ENCODE measurements at places on chromosomes 5 and 9.
A peak's percentile ranks its signal among the peaks of the same experiment; 100 is the strongest.

- peak; percentile 85 for DNase-seq
Measured at GRCh38 chr9:85522459-85523092, 219.2 kb downstream of the AGTPBP1 start.

DNA sequence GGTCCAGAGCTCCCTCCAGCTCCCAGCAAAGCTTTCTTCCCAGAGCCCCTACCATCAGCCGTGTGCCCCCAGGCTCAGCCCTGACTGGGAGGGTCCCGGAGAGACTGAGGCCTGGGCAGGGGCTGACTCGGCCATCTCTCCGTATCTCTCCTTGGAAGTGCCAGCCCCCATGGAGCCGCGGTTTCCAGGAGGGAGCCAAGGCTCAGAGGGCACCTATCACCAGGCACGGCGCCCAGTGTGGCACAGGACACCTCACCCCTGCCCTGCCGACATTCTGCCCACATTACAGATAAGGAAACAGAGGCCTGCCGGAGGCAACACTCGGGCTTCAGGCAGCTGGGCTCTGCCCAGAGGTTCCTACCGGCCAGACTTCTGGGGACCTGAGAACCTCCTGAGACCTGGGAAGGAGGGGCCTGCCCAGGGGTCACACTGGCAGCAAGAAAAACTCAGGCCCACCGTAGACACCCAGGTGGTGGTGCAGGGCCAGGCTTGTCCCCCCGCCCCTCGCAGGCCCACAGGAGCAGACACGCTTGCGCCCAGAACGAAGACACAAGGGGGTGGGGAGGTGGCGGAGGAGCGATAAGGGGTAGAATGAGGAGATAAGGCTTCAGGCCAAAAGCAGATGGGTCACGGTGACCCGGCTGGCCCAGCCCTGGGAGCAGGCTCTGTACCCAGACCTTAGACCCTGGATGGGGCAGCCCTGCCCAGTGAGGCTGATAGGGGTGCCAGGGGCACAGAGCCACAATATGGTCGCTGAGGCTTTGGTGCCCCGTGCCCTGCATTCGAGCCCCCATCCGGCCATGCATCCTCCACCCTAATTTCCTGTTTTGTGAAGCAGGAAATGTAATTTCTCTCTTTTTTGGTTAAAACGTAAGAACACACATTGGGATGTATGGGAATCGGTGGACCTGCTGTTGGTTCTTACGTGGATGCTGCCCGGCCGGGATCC is 11.8 kb downstream of the NR5A1 start:
- DNase-seq: peak; percentile 68

- DNase-seq: no peak
Measured at GRCh38 chr5:138964647-138965201, 89.6 kb upstream of the LRRTM2 start.

- DNase-seq: no peak
Measured at GRCh38 chr9:130981002-130981755, 27.8 kb upstream of the LAMC3 start.

GRCh38 chr5:92468295-92468694 is 1085.2 kb upstream of the ARRDC3 start:
- no peak for DNase-seq

- no peak for DNase-seq
Measured at GRCh38 chr9:24552526-24553182, 7.0 kb upstream of the IZUMO3 start.

DNA sequence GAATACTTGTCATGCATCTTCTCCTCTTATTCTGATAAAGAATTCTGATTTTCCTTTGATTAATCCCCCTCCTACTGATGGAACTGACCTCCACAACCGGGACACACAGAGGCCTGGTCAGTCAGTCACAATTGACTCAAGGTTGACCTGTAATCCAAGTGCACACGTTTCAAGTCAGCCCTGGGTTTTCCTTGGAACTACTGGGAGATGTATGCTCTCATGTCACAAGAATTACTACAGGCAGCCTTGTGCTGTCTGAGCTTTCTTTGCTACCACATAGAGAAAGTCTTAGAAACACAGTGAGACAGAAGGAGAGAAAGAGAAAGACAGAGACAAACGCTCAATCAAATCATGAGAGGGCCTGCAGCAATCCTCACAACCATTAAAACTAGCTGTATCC is 345.8 kb downstream of the PDE4D start:
- no peak for DNase-seq

- no peak for DNase-seq
Measured at GRCh38 chr9:2345013-2345412, 276.6 kb upstream of the VLDLR start.

DNA sequence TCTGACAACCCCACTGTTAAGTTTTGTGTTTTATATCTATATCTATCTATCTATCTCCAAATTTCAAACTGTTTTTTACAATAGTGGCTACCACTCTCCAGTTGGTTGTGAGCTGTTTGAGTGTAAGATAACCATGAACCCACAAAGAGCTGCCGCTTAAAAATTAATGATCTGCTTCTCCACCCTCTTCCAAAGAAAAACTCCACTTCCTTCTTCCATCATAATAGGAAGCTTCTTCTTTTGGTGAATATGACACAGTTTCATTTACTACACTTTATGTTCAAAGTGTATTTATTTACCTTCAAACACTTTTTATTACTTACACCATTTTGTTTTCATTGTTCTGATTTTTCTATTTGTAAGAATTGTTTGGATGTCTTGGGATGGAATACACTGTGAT is 37.9 kb downstream of the SPZ1 start:
- no peak for DNase-seq

DNA sequence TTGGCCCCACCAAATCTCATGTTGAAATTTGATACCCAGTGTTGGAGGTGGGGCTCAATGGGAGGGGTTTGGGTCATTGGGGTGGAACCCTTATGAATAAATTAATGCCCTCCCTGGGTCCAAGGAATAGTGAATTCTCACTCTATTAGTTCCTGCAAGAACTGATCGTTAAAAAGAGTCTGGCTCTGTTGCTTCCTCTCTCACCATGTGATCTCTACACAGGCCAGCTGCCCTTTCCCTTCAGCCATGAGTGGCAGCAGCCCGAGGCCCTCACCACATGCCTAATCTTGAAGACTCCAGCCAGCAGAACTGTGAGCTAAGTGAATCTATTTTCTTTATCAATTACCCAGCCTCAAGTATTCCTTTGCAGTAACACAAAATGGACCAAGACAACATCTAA is 106.0 kb downstream of the CAAP1 start:
- no peak for DNase-seq

DNA sequence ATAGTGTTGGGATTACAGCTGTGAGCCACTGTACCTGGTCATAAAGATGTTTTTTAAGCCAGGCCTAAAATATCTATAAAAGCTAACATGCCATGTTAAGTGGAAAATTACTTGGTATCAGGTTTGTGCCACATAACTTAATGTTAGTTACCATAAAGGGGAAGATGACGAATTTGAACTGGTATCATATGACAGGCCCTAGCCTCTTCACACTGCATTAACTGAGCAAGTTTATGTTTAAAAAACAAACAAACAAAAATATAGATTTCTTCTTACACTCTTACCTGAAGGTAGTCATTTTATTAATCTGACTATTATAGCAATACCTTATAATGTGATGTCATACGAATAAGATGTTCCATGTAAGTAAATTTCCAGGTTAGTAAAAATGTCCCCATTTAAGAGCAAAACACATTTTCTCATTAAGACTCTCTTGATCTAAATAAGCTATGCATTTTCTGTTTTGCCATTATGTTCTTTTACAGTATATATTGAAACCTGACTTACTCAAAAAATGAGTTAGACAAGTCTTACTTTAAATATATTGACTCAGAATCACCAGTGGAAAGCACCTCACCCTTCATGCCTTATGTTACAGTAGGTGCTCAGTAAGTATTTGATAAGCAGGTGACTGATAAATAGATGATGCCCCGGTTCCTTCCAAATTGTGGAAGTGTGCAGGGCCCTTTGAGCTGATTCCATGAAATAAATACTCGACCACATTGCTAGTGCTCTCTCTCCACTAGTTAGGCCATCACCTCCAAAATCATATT is 125.4 kb downstream of the CDC42SE2 start:
- DNase-seq: no peak

DNA sequence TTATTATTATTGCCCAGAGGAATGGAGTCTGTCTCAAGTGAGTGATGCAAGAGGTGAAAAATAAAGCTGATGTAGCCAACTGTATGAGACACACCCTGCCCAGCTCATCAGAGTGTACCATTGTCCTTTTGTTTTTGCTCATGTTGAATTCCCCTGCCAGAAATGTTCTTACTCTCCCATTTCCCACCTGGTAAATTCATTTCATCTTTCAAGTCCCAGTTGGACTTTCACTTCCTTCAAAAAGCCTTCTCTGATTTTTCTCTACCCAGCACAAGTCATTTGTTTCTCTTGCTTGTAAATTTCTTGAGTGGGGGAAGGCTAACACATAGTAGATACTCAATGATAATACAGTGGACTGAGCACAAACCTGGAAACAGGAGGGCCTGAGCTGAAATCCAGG is 394.5 kb upstream of the ZNF462 start:
- no peak for DNase-seq

GRCh38 chr5:12848709-12849108 is 944.5 kb upstream of the CTNND2 start:
- no peak for DNase-seq

- peak; percentile 31 for DNase-seq
Measured at GRCh38 chr9:137147091-137147792, 8.3 kb downstream of the GRIN1 start.
